ENCODE measurements at places on chromosomes 4 and X.

DNA sequence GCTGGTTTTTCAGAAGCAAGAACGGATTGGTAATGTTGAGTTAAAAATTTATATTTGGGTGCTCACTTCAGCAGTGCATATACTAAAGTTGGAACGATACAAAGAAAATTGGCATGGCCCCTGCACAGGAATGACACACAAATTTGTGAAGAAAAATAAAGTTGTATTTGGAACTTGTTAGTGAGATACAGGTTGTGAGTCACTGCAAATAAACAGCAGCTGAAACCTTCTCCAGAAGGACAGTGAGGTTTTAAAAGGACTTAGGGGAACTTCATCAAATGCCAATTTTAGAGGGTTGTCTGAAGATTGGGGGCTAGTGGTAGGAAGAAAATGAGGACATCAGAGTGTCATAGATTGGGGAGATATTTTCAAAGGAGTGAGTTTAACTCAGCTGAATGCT, 79.7 kb upstream of the ELOVL6 start:
- DNase-seq = no peak

GRCh38 chrX:129540722-129541184, 694 bp downstream of the OCRL start:
- no peak for DNase-seq

DNA sequence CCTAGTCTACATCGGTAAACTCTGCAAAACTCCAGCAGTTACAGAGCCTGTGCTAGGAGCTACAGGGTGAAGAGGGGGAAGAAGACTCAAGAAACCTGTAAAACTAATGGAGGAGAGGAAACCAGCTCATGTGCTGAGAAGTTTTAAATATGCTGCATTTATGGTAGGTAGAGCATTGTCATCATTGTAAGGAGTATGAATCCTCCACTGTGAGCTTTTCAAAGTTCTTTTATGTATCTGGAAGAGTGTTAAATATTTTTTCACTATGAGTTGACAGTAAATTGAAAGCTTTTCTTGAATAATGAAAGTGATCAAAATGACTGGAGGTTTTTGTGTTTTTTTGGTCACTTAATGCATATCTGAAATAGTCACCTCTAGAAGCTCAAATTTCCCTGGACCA, 46.2 kb downstream of the SEPTIN11 start:
- no peak for DNase-seq

- no peak for DNase-seq
These were observed 552.4 kb upstream of the MAGEB2 start for GRCh38 chrX:29662759-29663503.

DNA sequence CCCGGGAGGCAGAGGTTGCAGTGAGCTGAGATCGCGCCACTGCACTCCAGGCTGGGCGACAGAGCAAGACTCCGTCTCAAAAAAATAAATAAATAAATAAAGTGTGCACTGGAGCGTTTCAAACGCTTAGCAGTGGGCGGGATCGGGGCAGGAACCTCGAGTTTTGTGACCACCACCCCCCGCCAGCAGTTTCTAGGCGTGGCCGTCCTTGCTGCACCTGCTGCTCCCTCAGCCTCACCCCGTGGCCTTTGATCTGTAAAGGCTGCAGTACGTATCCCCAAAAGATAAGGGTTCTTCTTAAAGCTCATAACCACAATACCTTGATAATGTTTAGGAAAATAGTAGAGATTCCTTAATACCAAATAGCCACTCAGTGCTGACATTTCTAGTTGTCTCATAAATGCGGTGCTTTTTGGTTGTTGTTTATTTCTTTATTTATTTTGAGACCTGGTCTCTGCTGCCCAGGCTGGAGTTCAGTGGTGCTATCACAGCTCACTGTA, 33.2 kb downstream of the PCGF3 start:
- no peak for DNase-seq

DNA sequence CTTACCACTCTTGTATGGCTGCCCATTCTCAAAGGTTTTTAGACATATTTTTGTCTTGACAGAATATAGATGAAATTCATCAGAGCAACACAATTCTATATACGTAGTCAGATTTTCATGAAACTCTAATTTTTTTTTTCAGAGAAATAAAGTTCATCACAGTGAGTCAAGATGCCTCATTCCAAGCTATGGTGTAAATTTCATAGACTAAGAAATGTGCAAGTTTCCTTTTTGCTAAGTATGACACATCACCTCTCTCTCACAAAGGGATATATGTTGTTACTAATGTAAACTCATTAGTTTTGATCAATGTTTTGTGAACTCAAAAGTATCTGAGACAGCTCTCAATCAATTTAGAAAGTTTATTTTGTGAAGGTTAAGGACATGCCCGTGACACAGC, 60.4 kb upstream of the ATXN3L start:
- DNase-seq = no peak

DNA sequence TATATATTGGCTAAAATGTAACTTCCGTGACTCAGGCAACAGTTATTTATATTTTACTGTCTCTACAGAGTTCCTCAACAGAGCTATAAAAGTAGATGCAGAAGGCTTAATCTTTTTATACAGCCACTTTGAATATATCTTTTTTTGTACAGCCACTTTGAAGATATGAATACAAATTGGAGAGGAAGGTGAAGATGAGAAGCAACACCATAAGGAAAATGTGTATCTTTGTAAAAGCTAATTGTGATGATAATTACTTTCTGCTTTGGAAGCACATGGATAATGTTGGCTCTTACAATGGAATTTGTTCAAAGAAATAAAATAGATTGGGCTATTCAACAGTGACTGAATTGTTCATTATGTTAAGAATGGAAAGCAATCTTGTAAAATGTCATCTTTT, 205.8 kb downstream of the ARAP2 start:
- DNase-seq = no peak

GRCh38 chrX:19864736-19865135, 22.7 kb downstream of the SH3KBP1 start:
- no peak for DNase-seq

- DNase-seq = no peak
These were observed 199.0 kb upstream of the DDX53 start for GRCh38 chrX:22800806-22801205.

GRCh38 chrX:56066016-56066415, 166.1 kb upstream of the KLF8 start:
- DNase-seq = no peak

- no peak for DNase-seq
These were observed 209.0 kb downstream of the NPNT start for GRCh38 chr4:106104276-106104675.

- DNase-seq = no peak
These were observed 24.5 kb upstream of the VEGFC start for GRCh38 chr4:176817204-176817603.

DNA sequence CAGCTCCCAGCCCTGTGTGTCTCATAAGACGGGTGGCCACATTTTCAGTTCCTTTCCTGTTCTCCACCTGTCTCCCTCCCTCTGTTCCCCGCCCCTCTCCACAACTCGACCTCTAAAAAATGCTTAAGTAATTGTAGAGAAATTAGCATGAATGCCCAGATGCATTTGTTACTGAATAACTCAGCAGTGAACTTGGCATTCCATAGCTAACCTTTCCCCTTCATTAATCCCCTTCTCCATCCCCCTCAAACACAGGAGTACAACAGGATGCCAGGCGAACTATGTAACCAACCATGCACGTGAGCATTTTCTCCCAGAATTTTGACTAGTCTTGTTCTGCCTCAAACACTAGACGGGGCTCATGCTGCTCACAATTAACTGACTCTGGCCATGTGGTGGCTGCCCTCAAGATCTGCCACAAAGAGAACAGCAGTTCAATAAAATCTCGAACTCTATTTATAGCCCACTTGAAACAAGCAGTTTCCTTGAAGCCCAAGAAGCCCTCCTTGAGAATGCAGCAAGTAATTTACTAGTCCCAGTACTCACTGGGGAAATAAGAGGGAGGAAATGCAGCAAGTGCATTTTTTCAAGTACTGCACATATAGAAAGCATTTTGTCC, 351.2 kb downstream of the ARHGAP24 start:
- no peak for DNase-seq
